DMS79 treated with DMSO at 0.1 percent for 48 hours (cell line): ENCODE measurements at places on chromosomes 6 and 20.

- no peak for DNase-seq
Measured at GRCh38 chr6:84665401-84665800, 99.0 kb downstream of the TBX18 start.

DNA sequence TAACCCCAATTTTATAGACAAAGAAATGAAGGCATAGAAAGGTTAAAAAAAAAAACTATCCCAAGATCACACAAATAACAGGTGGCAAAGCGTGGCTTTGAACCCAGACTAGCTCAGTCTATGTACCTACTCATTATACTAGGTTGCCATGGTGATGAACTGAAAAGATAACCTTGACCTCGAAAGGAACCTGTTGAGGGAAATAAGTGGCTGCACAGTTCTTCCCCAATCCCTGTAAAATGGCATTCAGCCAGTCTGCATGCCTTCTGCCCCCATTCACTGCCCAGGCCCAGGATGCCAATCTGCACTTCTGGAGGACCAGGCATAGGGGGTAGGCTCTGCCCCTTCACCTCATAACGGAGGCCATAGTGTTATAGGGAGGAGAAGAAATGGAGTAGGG lies 295.2 kb downstream of the PTPRT start:
- DNase-seq: no peak

GRCh38 chr6:83472767-83473166 lies 39.6 kb upstream of the PRSS35 start:
- no peak for DNase-seq

GRCh38 chr6:20688710-20689500 lies 154.6 kb downstream of the CDKAL1 start:
- DNase-seq: no peak

DNA sequence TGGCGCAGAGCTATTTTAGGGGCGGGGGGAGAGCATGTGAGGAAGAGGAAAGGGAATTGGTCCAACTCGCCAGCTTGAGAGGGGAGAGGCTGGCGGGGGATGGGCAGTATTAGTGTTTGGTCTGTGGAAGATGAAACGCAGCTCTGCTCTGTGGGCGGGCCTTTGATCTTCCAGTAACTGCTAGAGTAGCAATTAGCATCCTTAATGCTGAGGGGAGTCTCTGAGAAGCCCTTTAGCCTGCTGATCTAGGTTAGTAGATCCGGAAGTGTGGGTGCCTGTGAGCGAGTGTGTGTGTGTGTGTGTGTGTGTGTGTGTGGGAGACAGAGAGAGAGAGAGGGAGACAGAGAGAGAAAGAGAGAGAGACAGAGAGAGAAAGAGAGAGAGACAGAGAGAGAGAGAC lies 117.2 kb upstream of the BACH2 start:
- DNase-seq: peak; percentile 88

GRCh38 chr20:41029150-41029901 lies 704 bp downstream of the TOP1 start:
- peak; percentile 10 for DNase-seq

GRCh38 chr20:57560554-57561355 lies at the start of gene PCK1:
Gene PCK1, plus strand, starts transcription at chr20:57561110. Its CDS starts 302 bp downstream, at chr20:57561412.
- DNase-seq: no peak

DNA sequence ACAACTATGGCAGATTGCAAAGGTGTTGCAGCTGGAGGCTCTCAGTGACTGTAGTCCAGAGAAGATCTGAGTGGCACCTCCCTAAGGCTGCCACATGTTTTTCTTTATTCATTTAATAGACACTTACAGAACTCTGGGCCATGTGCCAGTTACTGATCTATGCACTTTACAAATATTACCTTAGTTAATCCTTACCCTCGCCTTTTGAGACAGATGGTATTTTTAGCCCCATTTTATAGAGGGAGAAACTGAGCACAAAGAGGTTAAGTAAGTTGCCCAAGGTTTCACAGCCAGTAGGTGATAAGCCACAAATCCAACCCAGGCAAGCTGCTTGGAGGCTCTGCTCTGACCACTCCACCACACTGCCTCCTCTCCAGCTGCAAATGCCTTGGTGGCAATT lies 6.5 kb upstream of the SCRT2 start:
- DNase-seq: no peak

GRCh38 chr20:19934792-19935491 lies 82.2 kb upstream of the NAA20 start:
- DNase-seq: peak; percentile 88

DNA sequence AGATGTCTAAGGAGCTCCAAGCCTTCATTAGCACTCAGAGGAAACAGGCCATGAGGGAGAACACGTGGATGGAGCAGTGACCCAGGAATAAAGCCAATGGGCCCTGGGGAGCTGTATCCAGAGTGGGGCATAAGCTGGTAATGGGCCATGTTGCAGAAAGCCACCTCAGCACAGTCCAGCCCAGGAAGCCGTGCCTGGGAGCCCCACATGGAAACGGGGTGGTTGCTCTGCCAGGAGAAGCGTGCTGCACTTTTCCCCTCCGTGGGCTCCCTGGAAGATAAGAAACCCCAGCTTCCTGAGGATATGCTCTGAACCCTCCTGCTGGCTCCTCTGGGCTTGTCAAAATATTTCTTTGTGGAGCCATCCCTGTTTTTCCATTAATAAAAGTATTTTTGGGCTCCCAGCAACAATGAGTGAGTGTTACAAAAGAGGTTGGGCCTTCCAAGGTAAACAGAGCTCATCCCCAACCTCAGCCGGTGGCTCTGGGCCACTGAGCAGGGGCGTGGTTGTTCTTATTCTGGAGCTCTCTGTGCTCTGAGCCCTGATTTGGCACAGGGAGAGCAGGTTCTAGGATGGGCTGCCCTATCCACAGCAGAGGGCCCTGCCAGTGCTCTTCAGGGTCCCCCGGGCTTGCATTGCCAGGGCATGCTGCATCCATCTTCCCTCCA lies 31.2 kb upstream of the NFATC2 start:
- no peak for DNase-seq

DNA sequence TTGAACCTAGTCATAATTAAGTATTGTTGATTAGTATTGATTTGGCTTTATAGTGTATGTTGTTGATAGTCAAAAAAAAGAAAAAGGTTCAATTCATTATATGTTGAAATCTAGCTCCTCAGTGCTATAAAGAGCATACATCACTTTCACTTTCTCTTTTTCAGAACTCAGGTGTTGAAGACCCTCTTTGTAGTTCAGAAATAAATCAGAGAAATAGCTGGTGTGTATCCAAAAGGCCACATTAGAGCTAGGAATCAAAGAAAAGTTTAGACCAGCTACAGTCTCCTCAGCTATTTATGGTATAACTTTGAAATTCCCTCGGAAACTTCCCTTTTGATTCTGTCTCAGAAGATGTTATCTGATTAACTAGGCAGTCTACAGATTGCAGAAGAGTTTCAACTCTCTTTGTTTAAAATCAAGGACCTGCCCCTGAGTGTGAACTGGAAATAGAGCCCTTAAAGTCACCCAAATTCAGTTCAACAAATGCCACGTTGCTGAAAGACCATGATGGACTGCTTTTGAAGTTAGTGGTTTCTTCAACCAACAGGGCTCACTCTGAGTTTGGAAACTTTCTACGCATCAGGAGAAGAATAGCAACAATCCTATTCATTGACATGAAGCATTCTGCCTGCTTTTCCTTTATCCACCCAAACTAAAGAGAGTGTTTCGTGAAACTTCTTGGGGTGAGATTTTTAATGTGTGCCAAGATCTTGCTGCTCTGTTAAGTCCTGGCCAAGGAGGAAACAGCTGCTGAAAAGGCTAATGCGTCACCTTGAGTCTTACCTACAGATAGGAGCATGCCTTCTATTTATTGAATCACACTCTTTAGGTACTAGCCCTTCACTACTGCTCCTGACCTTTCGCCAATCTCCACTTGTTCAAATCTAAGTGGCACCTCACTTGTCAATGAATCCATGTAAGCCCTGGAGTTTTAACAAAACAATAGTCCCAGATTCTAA lies 111.7 kb downstream of the TNFRSF21 start:
- no peak for DNase-seq

GRCh38 chr20:31547720-31548298 lies 33.6 kb downstream of the HM13 start:
- no peak for DNase-seq

DNA sequence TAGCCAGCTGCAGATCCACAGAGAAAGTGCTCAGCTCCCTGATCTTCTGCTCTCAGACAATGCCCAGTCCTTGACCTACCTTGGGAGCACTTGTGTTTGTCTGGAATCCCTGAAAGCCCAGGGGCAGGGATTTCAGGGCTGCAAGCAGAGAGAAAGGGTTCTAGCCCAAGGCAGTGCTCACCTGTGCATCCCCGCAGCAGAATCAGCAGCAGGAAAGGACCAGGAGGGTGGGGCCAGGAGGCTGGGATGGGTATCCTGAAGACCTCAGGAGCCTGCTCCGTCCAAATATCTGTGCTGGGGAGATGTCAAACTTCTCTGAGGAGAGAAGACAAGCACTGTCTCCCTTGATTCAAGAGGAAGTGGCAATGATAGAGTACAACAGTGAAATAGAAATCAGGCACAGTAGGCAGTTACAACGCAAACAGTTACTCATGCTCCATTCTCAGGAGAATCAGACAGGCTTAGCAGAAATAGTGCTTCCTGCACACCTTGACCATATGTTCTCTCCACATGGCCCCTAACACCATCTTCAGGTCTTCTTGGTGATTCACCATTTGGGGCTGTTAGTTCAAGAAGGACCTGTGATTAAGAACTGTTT lies 28.7 kb upstream of the SIRPG start:
- no peak for DNase-seq
